KG1 (cell line): ENCODE measurements at places on chromosomes 16 and 17.

GRCh38 chr16:27149986-27150385 lies 53.3 kb upstream of the KDM8 start:
- no peak for DNase-seq

DNA sequence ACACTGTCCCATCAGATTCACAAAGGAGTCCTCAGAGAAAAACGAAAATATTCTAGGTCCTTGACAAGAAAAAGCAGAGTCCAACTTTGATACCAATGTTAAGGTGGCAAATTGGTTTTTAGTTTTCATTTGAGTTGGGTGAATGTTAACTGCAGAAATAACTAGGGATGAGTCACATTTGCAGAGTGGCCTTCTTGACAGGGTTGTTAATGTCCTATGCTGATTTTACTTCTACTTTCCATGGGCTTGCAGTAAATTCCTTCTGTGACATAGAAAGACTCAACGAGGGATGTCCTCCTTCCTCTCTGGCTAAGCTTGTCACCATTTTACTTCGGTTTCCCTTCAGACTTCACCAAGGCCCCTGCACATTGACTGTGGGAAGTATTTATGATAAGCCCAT lies 47.2 kb upstream of the ICAM2 start:
- no peak for DNase-seq

DNA sequence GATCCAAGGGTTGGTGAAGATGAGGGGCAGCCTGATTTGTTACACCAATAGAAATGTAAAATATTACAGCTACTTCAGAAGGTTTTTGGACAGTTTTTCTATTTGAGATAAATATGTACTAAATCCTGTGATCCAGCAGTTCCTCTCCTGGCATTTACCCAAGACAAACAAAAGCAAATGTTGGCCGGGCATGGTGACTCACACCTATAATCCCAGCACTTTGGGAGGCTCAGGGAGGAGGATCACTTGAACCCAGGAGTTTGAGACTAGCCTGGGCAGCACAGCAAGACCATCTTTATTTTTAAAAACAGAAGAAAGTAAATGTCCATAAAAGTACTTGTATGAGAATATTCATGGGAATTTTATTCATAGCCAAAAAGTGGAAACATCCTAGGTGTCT lies 64.8 kb upstream of the MRC2 start:
- no peak for DNase-seq

GRCh38 chr17:80163336-80163735 lies 6.5 kb upstream of the CARD14 start:
- no peak for DNase-seq

- DNase-seq, result no peak
These were observed 11.6 kb downstream of the RCVRN start for GRCh38 chr17:9893411-9894012.

DNA sequence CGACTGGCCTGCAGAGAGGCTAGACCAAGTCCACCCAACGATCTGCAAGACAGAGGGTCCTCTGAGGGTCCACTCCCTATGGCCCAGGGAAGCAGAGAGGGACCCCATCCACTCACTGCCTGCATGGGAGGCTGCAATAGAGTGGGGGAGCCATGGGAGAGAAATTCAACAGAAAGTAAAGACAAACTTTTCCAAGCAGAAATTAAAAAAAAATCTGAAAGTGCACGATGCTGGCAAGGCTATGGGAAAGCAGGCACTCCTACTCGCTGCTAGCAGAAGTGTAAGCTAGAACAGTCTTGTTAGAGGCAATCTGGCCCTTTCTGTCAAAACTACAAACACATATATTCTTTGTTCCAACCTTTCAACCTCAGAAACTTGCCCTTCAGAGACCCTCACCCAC lies 85.4 kb downstream of the GAS7 start:
- DNase-seq, result no peak
